Amniotic epithelial cell (primary cell): ENCODE measurements at places on chromosomes 6 and 20.

DNA sequence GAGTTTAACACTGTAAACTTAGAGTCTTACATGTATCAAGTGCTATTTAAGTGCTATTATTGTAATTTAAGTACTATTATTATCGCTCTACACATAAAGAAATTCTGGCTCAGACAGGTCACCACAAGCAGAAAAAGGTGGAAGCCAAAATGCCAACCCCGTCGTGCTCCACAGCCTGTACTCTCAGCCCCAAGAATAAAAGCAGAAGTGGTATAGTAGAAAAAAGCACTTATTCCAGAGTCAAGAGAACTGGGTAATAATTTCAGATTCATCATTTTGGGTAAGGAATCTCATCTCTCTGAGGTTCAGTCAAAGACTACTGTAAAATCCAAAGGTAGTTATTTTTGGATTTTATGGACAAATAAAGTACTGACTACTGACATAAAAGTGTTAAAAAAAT is 943 bp downstream of the ZUP1 start:
- DNase-seq: no peak

- no peak for DNase-seq
These were observed 5.5 kb downstream of the CASP8AP2 start for GRCh38 chr6:89834884-89835792.

DNA sequence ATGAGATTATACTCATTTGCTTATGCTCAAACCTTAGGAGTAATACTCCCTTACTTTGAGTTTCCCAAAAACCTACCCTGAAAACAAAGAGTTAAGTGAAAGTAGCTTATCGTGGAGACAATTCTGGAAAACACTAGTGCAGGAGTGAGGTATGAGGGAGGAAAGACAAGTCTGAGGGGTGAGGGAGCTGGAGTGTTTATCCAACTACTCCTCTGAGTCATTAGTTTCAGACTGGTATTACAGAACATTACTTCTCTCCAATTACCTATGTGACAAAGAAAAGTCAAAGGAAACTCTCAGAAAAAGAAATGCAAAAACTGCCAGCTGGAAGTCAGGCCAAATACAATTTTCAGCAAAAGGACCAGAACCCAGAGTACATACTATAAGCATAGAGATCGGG is 171.1 kb upstream of the SPTLC3 start:
- no peak for DNase-seq

- no peak for DNase-seq
These were observed 18.9 kb downstream of the ZNF831 start for GRCh38 chr20:59182401-59183044.

GRCh38 chr6:148868314-148868713 is 121.5 kb downstream of the UST start:
- peak; percentile 84 for DNase-seq

GRCh38 chr6:137699031-137699683 is 167.9 kb upstream of the TNFAIP3 start:
- no peak for DNase-seq

DNA sequence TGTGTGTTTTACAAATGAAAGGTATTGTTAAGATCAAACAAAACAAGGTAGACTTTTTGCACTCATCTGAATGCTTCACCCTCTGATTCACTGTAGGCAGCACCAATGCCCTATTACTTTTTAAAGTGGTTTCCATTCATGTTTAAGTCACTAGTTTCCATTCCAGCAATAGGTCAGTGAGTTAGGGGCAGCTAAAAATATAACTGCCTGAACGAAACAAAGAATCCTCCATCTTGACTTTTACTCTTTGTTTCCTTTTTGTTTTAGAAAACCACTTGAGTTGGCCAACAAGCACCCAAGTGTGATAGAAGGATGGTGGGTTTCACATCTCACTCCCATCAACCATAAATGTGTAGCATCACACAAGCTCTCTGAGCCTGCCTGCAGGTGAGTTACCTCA is 25.5 kb downstream of the CLIC5 start:
- DNase-seq: no peak

- DNase-seq: no peak
These were observed 4.5 kb upstream of the DEFB126 start for GRCh38 chr20:137668-138490.

DNA sequence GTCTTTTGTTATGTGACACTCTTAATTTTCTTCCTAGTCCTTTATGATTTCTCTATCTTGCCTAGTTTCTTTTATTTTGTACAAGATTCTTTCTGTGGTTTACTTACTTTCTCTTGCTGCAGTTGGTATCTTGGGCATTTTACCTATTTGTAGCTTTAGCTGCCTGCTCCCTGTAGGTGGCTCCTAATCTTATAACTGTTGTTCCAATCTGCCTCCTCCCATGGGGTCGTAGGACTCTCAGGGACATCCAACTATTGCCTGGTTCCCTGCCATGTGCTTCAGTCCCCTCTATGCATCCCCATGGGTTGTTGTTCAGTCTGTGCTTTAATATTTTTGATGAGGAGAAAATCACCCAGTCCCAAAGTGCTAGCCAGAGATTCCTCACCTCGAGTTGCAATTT is 31.4 kb downstream of the RIN2 start:
- DNase-seq: no peak

- peak; percentile 78 for DNase-seq
These were observed 2.9 kb upstream of the BMP6 start for GRCh38 chr6:7723041-7723447.

DNA sequence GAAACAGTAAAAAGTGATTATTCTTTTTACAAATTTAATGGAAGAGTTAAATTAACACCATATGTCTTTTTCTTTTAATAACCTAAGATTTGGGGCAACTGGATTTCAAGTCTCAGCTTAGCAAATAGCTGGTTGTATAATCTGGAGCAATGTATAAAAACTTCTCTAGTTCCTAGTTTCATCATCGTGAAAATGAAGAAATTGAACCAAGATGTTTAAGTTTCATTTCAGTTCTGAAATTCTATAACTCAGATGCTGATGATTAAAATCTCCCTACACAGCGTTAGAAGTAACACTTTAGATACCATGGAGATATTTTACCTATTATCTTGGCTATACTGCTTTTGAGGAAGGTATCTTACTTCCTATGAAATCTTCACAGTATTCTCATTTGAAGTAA is 252.0 kb downstream of the KIF16B start:
- no peak for DNase-seq

GRCh38 chr6:97059473-97059872 is 134.9 kb downstream of the KLHL32 start:
- peak; percentile 41 for DNase-seq

- DNase-seq: no peak
These were observed 129.9 kb upstream of the COL21A1 start for GRCh38 chr6:56377295-56377694.

DNA sequence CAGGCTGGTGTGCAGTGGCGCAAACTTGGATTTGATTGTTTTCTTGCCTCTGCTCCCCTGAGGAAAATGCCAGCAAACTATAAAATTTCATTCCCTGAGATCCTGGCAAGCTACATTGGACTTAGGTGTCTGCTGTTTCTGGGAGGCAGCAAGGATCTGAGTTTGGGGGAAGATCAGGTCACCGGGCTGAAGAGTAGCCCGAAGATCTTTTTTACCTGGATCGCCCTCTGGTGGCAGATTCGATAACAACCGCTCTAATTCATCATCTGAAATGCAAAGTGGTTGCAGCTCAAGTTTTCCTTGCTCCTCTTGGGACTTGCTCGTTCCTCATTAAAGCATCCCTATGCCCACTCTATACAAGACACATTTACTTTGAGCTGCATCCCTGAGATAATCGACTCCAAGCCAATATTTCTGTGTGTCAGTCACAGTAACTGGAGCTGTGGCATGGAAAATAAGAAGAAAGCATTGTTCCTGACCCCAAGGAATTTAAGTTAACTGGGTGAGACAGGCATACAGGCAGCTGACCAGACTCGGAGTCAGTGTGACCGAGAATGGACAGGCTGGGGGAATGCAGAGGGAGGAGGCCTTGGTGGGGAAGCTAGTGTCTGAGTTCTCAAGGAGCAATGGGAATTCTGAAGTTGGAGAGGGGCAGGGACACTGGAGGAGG is 131.8 kb upstream of the PROKR2 start:
- DNase-seq: peak; percentile 19

DNA sequence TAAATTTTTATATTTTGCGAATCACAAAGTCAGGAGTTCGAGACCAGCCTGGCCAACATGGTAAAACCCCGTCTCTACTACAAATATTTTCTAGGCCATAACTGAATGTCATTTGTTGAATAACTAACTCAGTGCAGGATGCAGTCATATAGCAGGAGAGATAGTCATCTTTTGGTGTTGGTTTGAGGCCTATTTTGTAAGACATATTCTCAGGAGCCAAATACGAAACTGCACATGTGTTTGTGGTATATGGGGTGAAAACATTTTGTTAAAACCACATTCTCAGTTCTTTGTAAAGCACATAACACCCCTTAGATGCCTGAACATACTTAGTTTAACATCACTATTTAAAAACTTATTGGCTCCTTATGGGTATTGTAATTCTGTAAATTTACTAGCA is 4.7 kb upstream of the ENPP5 start:
- DNase-seq: no peak

GRCh38 chr20:9131841-9132240 is 63.0 kb downstream of the PLCB4 start:
- no peak for DNase-seq

GRCh38 chr6:86010915-86011786 is 368.5 kb upstream of the SYNCRIP start:
- DNase-seq: no peak

- peak; percentile 83 for DNase-seq
These were observed 8.8 kb downstream of the CDKAL1 start for GRCh38 chr6:20542927-20543602.

- DNase-seq: no peak
These were observed 5.7 kb upstream of the TIAM2 start for GRCh38 chr6:154989448-154989847.

- no peak for DNase-seq
These were observed 23.9 kb downstream of the ARMC2 start for GRCh38 chr6:108872141-108872557.

- DNase-seq: peak; percentile 66
These were observed 81.0 kb downstream of the GPX5 start for GRCh38 chr6:28606424-28607391.

DNA sequence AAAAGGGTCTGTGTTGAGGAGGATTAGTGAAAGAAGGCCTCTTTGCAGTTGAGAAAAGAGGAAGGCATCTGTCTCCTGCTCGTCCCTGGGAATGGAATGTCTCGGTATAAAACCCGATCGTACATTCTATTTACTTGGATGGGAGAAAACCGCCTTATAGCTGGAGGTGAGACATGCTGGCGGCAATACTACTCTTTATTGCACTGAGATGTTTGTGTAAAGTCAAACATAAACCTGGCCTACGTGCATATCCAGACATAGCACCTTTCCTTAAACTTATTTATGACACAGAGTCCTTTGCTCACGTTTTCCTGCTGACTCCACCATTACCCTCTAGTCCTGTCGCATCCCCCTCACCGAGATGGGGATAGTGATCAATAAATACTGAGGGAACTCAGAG is 4.5 kb downstream of the TDP2 start:
- DNase-seq: no peak

- DNase-seq: no peak
These were observed 82.7 kb upstream of the FOXC1 start for GRCh38 chr6:1527073-1527457.

- DNase-seq: peak; percentile 36
These were observed 8.1 kb upstream of the CSE1L start for GRCh38 chr20:49037962-49038387.

DNA sequence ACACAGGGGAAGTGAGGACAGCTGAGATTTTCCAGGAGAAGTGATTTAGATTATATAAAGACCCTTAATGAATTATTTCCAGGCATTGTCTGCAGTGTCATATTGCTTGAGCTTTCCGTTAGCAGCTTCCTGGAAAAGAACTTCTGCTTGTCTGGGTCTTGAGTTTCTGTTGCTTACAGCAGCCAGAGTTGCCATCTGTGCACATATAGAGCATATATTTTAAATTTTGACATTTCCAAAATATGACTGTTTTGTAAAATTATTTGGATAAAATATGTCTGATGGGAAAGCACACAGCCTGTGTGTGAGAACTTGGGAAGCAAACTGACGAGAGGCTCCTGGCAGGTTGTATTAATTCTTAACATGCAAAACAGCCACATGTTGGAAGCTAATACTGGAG is 21.0 kb upstream of the NKX2-2 start:
- DNase-seq: no peak

DNA sequence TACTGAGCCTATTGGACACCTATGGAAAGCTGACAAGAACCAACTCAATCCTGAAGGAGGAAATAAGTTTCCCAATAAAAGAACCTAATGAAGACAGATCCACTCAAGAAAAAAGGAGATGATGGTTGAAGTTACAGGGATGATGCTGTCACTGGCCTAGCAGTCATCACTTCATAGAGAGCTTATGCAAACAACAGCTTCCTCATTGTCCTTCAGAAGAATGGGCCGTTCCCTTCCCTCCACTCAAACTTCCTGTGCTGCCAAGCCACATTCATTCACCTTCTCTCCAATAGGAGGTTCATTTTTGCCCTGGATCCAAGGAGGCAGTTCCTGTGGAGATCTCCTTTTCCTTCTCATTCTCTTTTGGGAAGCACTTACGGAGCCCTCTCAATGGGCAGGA is 13.8 kb upstream of the PM20D2 start:
- DNase-seq: no peak

GRCh38 chr20:24723647-24724352 is 225.3 kb upstream of the CST7 start:
- DNase-seq: no peak

- peak; percentile 60 for DNase-seq
These were observed 924.1 kb downstream of the EPHA7 start for GRCh38 chr6:92495242-92495641.

GRCh38 chr20:12057778-12058177 is 140.1 kb downstream of the BTBD3 start:
- no peak for DNase-seq

DNA sequence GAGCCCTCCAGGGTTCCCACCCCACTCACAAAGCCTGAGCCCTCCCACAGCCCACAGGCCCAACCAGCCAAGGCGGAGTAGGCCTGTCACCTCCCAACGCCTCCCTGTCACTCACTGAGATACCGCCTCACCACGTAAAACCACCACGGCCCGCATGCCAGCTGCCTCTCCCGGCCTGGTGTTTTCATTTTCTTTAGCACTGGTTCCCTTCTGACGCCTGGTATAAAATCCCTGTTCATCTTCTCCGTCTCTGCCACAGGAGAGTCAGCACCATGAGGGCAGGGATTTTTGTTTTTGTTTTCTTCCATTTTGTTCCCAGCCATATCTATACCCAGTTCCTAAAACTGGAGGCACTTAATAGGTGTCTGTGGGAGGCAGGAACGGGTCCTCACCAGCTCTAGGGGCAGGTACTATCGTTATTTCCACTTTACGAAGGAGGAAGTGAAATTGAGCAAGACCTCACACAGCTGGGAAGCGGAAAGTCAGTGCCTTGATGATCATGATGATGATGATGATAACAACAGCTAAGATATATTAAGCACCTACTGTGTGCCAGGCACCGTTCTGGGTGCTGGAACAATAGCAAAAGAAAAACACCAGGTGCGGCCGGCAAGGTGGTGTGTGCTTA is 58.6 kb downstream of the SNAI1 start:
- DNase-seq: no peak

GRCh38 chr6:158058171-158058651 is 76.5 kb downstream of the SYNJ2 start:
- no peak for DNase-seq

- DNase-seq: no peak
These were observed 151.7 kb downstream of the TMEM200A start for GRCh38 chr6:130517444-130517931.
